Cerebellar nuclear complex (tissue), 1 donor: ENCODE measurements at places on chromosomes 13 and 19.
A peak's percentile ranks its signal among the peaks of the same experiment; 100 is the strongest.

- no peak for DNase-seq
Measured at GRCh38 chr13:76029088-76029487, 393.0 kb downstream of the LMO7 start.

DNA sequence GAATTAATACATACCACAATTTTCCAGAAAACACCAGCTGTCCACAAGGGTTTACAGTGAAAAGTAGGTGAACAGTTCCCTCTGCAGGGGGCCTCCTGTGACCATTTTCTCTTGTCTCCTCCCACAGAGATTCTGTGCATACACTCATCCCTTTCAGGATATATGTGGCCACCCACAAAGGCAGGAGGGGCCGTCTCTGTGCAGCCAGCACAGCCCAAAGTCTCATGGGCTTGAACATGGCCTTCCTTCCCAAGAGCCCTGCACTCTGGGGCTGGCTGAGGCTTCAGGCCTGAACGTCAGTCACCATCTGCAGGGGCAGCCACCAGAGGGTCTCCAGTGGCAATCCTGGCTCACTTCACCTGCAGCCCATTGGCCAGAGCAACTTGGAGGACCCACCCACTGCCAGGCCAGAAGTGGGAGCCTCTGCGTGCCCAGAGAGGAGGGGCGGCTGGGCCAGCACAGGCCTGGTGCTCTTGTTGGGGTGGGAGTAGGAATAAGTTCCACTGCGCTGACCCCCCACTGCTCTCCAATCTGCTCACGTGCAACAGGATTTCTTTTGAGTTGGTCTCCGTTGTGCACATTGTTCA is 25.1 kb downstream of the TMEM161A start:
- DNase-seq = no peak

GRCh38 chr13:113595131-113595530 is 10.6 kb downstream of the TFDP1 start:
- no peak for DNase-seq

- DNase-seq = peak; percentile 43
Measured at GRCh38 chr13:44128552-44129001, 245.0 kb upstream of the SERP2 start.

DNA sequence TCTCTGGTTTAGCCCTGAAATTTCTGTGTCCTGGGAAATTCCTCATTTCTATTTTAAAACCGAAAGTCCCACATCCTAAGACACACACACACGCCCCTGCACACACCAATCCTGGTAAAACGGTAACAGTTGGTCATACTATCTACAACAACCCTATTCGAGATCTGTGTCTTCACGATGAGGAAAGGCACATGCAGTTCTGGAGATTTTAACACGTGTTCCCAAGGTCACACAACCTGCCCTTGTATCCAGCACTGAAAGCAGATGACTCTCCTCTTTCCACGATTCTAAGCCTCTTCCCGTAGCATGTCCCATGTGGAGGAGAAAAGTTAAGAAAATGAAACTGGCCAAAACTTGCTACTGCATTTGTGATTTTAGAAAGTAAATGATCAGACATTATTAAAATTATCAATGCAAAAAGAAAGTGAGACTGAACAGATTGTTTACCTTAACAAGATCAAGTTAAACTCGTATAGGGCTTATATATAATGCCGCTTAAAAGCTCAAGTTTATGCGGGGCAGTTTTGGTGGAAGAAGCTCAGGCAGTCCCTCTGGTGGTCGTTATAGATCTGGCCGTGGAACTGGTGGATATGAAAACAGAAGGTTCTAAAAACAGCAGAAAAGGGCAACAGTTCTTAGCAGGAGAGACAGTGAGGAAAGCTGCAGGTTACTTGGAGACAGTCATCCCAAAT is 32.7 kb downstream of the VSTM1 start:
- no peak for DNase-seq

- DNase-seq = no peak
Measured at GRCh38 chr13:84865783-84866221, 933.4 kb downstream of the SLITRK6 start.
